Stimulated activated CD8-positive, alpha-beta memory T cell treated with anti-CD3 and anti-CD28 coated beads, Interleukin-4, amount 100 ng/mL, for 1 hour (primary cell): ENCODE measurements at places on chromosomes 1 and 21.

DNA sequence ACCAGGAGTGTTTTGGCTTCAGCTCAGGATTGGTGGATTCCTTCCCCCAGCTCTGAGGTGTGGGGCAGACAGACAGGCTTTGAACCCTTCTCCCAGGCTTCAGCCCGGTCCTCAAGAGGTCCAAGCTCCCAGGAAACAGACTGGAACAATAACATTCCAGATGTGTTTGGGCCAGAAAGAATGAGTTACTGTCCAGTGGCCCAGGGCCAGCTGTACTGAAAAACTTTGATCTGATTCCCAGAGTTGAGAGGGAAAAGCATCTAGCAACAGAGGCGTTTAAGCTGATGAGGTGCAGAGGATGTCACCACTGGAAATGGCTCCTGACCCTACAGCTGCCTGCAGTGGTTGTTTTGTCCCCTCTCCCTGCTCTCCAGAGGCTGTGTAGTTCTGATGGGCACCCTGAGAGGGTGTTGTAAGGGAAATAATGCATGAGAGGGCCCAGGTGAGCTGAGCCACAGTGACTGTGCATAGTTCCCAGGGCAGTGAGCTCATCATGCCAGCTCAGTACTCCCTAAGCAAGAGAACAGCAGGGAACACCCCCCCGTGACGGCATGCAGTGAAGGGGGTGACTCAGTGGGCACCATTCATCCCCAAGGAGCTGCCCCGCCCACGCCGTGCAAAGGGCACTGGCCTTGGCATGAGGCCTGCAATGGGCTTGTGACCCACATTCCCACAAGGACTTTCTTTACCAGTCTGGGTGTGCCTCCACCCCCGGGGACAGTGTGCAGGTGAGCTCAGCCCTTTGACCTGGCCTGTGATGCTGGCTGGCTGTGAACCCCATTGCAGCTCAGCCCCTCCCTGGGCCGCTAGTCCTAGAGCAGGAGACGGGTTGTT is 13.8 kb upstream of the SFN start:
- DNase-seq: no peak

DNA sequence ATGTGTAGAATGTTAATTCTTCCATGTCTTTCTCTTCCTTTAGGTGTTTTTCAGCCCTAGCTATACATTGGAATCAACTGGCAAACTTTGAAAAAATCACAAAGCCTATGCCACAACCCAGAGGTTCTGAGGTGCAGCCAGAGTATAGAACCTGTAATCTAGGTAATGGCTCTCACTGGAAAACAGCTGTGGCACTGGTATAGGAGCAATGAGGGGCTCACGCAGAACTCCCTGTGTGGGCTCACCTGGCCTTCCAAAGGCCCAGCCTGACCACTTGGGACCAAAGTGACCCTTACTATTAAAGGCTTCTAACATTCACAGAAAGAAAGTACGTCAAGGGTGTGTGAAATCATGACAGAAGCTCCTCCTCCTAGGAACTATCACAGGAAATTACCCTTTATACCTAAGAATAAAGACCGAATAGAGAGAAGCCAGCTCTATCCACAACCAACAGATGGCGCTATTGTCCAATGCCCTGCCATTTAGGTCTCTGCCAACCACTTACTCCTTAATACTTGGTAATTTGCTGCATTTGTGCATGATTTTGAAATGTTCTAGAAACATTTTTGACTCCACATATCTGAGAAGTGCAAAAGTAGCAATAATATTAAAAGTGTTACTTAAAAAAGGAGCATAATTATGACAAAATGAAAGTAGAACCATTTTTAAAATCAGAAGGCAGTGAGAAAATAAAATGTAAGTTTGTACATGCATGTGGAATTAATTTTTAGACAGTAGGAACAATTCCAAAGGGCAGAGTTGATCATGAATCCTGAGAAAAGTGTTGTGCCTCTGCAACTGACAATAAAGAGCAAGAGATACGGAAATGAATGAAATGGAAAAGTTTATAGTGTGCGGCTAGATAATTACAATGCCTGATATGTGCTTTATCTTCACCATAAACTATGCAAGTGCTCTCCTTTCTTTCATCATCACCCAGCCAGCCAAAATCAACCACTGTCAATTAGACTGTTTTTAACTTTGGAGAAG is 93.1 kb upstream of the HAO2 start:
- DNase-seq: no peak

GRCh38 chr1:81410351-81410750 is 390.4 kb upstream of the ADGRL2 start:
- no peak for DNase-seq

DNA sequence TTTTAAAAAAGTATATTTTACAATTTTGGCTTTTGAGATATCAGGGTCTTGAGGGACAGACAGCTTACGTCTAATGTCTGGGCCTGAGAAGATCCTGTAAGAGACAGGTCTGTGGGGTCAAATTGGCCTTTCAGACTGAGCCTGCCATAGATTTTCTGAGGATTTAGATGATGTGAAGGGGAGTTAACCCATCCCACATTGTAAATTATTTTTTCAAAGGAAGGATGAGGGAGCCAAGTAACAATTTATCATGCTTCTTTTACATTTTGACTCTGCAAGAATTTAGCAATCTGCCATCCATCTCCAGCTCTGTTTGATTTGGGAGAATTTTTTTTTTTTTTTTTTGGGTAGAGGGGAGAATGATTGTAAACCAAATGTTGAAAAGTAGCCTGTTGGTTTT is 160.9 kb downstream of the ROR1 start:
- no peak for DNase-seq

DNA sequence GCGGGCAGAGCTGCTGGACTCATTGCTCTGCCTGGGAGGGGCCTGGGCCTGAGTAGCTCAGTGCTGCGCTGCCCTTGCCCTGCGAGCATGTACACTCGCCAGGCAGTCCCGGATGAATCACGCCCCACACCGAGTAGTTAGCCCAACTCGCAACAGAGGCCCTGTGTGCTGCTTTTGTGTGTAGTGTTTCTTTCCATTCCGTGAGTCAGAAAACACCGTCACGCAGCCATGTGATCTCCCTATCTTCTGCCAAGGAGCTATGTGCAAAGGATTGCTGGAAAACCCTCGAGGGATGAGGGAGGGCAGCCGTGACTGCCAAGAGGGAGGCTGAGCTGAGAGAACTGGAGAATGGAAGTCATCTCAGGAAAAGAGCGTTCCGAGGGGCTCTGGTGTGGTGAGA is 37.3 kb downstream of the NENF start:
- no peak for DNase-seq

DNA sequence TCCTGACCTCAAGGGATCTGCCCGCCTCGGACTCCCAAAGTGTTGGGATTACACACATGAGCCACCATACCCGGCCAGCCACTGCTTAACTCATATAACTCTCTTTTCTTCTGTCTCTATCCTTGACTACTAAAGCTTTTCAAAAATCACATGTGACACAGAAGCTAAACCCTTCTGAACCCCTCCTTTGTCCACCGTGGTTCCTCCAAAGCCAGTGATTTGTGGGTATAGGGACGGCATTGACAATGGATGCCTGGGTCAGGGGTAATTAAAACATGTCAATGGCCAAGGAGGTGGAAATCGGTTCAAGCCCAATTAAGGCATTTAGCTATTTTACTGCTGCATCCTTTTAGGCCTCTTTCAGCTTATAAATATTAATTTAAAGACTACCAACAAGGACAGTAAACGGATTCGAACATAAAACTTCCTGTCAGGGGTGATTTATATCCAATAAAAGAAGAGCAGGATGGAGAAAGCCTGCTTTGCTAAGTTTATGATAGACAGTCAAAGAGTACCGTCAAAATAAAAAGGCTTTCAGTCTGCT is 242.3 kb downstream of the GPATCH2 start:
- no peak for DNase-seq

DNA sequence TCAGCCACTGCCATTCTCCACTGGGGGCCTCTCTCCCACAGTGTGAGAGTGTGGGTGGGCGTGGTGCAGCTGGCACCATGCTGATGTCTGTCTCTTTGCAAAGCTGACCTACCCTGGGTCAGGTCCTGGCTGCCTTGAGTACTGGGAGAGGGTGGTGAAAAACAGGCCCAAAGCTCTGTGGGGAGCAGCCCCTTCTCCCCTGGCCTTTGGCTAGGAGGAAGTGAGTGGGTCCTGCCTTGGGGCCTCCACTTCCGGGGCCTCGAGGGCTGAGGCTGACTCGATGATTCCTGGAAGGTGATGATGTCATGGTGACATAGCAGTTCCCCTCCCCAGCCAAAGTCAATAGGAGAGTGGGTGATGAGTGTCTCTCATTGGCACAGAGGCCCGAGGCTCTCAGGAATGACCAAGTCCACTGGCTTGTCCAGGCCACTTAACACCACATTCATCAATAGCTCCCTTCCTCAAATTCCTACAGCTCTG is 53.0 kb downstream of the IER5 start:
- DNase-seq: no peak

DNA sequence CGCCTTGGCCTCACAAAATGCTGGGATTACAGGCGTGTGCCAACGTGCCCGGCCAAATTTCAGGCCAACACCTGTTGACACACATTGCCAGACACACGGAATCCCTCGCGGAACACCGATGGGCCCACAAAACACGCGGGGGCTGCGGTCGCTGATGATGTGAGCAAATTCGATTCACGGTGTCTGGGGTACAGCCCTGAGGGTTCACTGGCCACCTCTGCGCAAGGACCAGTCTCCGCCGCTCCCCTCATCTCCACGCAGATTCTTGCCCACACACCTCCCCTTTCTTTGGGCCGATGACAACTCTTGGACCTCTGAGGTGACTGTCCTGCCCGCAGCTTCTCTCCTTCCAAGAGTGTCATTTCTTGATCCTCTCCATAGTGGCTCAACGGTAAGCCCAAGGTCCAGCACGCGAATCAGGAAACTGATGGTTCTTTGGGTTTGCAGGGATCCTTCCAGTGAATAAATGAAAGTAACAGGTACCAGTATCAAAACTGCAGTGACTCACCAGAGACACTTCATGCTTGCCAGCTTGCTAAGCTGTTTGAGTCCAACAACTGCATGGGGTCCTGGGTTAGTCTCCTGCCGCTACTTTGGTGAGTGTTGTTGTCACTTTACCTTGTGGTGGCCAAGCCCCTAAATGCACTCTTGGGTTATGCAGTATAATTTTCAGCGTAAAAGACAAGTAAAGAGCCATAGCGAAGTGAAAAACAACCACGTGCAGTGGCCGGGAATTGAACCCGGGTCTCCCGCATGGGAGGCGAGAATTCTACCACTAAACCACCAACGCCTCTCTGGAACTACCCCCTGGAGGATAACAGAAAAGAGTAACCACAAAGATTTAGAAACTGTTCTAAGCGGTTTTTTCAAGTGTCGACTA is 11.0 kb upstream of the RNU1-3 start:
- peak; percentile 9 for DNase-seq

DNA sequence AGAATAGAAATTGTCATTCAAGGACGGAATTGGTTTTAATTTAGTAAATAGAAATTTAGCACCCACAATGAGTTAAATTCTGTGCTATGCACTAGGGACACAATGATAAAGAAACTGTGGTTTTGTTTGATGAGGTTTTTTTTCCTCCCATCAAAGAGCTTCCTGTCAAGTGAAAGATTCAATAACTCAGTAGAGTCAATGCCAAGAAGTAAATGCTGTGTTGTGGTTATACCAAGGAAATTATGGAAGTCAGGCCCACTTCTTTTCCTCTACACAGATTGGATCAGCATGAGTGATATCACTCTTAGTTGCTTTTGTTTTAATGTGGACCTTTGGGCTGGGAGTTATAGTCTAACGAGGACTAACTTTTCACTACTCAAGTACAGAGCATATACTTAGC is 1269.6 kb upstream of the ADGRL2 start:
- no peak for DNase-seq

GRCh38 chr1:201964261-201964660 is 9.0 kb downstream of the TIMM17A start:
- DNase-seq: no peak

DNA sequence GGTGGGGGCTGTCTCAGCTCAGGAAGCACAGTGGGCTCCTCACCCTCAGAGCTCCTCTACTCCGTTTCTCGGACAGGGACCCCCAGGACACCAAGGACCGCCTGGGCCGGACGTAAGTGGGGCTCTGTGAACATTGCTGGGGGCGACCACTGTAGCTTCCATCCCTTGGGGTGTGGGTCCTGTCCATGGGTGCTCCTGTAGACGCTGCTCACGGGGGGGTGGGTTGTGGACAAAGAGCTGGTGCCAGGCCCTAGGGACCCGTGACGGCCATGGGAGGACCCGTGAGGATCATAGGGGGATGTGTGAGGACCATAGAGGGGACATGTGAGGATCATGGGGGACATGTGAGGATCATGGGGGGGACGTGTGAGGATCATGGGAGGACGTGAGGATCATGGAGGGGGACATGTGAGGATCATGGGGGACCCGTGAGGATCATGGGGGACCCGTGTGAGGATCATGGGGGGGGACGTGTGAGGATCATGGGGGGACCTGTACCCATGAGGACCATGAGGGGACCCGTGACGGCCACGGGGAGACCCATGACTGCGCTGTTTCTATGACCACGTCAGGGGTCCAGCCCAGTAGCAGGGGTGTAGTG is 18.1 kb downstream of the COL6A1 start:
- no peak for DNase-seq

DNA sequence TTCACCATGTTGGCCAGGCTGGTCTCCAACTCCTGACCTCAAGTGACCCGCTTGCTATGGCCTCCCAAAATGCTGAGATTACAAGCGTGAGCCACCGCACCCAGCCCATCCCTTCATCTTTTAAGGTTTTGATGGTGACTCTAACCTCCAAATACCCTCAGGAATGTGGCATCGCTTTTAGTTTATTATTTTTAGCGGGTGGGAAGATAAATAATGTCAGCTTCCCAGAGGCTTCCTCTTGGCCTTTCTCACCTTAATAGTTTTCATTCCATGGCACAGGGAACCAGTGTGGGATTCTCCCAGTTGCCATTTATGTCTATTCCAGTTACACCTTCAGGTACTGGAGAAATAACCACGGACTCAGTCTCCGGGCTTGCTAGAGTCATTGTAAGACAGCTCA is 92.1 kb upstream of the LRRN2 start:
- DNase-seq: no peak

- DNase-seq: no peak
These were observed 17.6 kb downstream of the HTR6 start for GRCh38 chr1:19682257-19682656.

- DNase-seq: no peak
These were observed 94.6 kb downstream of the FGGY start for GRCh38 chr1:59391212-59392179.
